ENCODE measurements at places on chromosomes 1 and 21.

GRCh38 chr1:56524263-56524662 lies 55.1 kb downstream of the PLPP3 start:
- DNase-seq = no peak

GRCh38 chr1:161378014-161378413 lies 10.3 kb upstream of the CFAP126 start:
- no peak for DNase-seq

DNA sequence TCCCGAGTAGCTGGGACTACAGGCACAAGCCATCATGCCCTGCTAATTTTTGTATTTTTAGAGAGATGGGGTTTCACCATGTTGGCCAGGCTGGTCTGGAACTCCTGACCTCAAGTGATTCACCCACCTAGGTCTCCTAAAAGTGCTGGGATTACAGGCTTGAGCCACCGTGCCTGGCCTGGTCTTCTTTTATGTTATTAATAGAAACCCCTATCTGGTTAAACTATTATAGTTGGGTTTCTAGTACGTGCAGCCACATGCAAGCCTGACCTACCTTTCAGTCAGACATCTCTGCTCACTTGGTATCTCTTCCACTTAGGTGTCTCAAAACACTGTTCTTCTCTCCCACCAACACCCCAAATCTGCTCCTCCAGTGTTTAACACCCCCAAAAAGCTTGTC lies 34.4 kb downstream of the PSEN2 start:
- DNase-seq = no peak

DNA sequence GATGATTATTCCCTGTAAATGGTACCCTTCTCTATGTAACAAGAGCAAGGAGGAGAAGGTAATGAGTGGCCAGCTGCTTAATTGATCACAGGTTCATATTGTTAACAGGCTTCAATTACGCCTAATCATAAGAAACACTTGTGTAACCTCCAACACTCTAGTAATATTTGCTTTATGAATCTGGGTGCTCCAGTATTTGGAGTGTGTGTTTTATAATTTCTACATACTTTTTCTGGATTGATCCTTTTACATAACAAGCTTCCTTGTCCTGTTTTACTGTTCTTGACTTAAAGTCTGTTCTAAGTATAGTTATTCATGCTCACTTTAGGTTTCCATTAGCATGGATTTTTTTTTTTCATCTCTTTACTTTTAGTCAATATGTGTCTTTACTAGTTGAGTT lies 984.2 kb downstream of the AMY1C start:
- DNase-seq = no peak

DNA sequence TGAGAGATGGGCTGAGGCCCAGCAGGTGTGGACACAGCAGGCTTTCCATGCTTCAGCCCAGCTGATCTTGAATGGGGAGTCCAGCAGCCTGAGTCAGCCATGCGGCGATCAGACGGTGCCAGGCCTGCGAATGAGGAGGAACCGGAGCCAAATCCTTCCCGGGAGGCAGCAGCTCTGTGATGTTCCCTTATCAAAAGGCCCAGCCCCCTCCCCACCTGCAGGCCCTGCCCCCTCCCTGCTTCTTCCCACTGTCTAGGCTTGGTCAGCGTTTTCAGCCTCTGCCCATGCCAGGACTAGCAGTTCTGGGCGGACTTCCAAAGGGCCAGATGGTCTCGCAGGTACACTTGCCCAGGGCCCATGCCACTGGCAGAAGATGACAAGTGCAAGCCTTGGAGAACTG lies 253.8 kb downstream of the KAZN start:
- DNase-seq = no peak

DNA sequence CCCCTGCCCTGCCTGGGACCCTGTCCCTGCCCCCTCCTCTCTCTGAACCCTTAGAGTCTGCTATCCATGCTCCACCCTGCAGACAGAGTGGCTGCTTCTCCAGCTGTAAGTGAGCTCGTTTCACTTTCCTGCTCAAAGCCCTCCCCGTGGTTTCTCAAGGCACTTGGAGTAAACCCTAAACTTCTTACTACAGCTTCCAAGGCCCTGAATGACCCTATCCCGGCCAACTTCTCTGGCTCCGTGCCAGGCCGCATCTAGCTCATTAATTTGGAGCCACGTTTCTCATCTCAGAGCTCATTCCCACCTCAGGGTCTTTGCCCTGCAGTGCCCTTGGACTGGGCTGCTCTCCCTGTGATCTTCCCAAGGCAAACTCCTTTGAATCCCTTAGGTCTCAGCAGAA lies 235.1 kb upstream of the RUNX1 start:
- DNase-seq = no peak

- DNase-seq = no peak
These were observed 559 bp upstream of the MTARC2 start for GRCh38 chr1:220747437-220748088.

GRCh38 chr1:23424293-23425192 lies at the start of gene TCEA3:
Gene TCEA3, minus strand, starts transcription at chr1:23424748. Its CDS starts 115 bp downstream, at chr1:23424633.
- DNase-seq = peak; percentile 31

GRCh38 chr1:208809876-208810275 lies 565.7 kb upstream of the PLXNA2 start:
- DNase-seq = no peak

DNA sequence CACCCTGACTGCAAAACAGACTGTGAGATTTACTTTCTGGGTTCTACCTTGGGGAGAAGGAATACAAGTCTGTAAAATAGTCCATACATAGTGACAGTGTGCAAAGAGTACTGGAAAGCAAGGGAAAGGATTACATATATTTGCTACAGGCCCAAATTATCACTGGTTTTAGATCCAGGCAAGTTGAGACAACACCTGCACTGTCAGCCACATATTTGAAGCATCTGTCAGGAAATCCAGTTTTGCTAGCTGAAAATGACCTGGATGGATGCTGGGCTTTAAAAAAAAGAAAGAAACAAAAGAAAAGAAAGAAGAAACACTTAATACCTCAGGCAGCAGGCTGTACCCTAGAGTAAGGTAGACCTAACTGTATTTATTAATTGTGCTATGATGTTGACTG lies 23.9 kb upstream of the SPRR2G start:
- DNase-seq = no peak

- no peak for DNase-seq
These were observed 15.9 kb downstream of the RGS5 start for GRCh38 chr1:163186862-163187261.

GRCh38 chr1:89288051-89288340 lies 15.3 kb upstream of the GBP5 start:
- DNase-seq = no peak

DNA sequence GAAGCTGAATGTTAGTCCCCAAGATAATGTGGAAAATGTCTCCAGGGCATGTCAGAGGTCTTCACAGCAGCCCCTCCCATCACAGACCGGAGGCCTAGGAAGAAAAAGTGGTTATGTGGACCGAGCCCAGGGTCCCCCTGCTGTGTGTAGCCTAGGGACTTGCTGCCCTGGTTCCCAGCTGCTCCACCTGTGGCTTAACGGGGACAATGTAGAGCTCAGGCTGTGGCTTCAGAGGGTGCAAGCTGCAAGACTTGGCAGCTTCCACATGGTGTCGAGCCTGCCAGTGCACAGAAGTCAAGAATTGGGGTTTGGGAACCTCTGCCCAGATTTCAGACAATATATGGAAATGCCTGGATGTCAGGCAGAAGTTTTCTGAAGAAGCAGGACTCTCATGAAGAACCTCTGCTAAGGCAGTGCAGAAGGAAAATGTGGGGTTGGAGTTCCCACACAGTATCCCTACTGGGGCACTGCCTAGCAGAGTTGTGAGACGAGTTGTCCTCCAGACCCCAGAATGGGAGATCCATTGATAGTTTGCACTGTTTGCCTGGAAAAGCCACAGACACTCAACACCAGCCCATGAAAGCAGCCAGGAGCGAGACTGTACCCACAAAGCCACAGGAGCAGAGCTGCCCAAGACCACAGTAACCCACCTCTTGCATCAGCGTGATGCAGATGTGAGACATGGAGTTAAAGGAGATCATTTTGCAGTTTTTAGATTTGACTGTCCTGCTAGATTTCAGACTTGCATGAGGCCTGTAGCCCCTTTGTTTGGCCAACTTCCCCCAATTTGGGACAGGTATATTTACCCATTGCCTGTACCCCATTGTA lies 204.9 kb downstream of the MRPL39 start:
- no peak for DNase-seq

DNA sequence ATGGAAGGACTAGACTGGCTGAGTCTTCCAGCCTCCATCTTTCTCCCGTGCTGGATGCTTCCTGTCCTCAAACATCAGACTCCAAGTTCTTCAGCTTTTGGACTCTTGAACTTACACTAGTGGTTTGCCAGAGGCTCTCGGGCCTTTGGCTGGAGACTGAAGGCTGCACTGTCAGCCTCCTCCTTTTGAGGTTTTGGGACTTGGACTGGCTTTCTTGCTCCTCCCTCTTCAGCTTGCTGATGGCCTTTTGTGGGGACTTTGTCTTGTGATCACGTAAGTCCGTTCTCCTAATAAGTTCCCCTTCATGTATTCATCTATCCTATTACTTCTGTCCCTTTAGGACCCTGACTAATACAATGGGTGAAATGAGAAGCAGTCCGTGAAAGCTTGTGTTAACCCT lies 196.4 kb downstream of the KAZN start:
- no peak for DNase-seq

DNA sequence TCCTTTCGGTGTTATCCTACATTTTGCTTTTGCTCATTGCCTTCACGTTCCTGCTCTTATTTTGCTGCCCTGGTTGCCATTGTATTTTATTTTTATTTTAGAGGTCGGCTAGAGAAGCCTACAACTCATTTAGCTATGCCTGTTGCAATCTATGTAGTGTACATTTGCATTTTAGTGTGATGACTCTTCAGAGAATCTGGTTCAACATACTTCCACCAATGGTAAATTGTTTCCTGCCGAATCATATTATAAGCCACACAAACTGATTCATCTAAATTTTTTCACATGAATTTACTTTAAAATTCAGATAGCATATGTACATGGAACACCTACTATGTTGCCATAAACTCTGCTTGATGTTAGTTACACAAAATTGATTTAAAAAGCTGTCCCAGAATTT lies 1596.9 kb downstream of the PLA2G4A start:
- no peak for DNase-seq

- DNase-seq = no peak
These were observed 171.3 kb upstream of the ADGRL4 start for GRCh38 chr1:79177844-79178243.

DNA sequence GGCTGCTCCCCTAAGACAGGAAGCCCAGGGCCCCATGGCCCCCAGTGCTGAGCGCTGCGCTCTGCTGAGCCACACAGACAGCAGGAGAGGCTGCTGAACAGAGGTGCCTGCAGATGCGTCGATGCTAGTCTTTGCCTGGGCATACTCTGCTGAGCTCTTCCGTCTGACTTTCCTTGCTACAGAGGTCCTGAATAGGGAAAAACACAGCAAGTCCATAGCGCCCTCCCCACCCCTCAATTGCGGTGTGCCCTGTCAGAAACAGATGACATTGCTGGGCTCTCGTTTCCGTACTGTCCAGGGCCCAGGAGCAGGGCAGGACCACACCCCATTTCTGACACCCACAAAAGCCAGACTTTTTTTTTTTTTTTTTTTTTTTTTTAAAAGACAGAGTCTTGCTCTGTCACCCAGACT lies 252.5 kb downstream of the SDCCAG8 start:
- DNase-seq = peak; percentile 20
